PC-3 (cell line): ENCODE measurements at places on chromosomes 4 and X.

DNA sequence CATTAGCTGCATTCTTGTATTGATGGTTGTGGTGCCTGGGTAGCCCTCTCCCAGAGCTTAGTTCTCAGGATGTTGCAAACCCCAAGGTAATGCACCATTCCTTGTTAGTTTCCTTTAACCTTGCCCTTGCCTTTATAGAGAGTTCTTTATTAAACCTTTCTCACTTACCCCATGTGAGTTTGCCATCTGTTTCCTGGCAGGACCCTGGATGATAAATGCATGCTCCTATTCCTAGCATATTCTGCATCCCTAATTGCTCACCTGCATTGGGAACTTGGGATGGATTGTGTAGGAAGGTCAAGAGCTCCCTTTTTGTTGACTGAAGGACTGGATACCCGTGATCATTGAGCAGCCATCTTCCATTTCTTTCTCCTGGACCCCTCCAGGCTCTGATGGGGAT is 59.9 kb upstream of the AP1S2 start:
- no peaks in the 10 kb centered on the region for H3K36me3 ChIP-seq
- no peak overlapping the region for H3K4me3 ChIP-seq
- H3K4me1 ChIP-seq = no peaks in the 10 kb centered on the region
- H3K27me3 ChIP-seq = no peaks in the 10 kb centered on the region

DNA sequence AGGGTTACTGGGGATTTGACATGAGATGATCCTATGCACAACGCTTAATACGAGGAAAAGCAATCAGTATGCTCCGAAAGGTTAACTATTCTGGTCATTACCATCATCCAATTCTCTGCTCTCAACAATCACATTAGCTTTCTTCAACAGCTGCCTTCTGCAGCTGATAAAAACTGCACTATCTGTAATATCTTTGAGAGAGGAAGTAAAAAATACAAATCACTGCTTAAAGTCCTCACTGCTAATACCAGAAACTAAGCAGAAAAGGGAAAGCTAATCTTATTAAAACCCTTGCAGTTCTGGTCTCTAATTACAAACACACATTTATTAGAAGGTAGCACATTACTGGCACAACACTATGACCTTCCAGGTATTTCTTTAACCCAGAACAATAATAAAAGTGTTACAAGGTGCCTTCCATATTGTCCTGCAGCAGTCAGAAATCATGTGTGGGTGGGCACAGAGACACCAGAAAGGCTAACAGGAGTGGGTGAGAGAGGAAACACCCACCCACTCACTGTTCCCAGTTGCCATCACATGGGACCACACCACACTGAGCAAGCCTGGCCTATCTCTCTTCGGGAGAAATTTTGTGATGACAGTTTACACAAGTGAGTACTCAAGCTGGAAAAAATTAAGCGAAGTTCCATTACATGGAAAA is 71.0 kb downstream of the RELL1 start:
- no peaks in the 10 kb centered on the region for H3K4me1 ChIP-seq
- no peak overlapping the region for H3K27ac ChIP-seq
- no peaks in the 10 kb centered on the region for H3K27me3 ChIP-seq
- no peaks in the 10 kb centered on the region for H3K36me3 ChIP-seq

- no peaks in the 10 kb centered on the region for H3K36me3 ChIP-seq
- no peaks in the 10 kb centered on the region for H3K27me3 ChIP-seq
- peaks cover 83% of the 10 kb centered on the region for H3K4me1 ChIP-seq
- DNase-seq = peak; percentile 33
Observed at GRCh38 chr4:38670939-38671591, 7.1 kb downstream of the KLF3 start.

DNA sequence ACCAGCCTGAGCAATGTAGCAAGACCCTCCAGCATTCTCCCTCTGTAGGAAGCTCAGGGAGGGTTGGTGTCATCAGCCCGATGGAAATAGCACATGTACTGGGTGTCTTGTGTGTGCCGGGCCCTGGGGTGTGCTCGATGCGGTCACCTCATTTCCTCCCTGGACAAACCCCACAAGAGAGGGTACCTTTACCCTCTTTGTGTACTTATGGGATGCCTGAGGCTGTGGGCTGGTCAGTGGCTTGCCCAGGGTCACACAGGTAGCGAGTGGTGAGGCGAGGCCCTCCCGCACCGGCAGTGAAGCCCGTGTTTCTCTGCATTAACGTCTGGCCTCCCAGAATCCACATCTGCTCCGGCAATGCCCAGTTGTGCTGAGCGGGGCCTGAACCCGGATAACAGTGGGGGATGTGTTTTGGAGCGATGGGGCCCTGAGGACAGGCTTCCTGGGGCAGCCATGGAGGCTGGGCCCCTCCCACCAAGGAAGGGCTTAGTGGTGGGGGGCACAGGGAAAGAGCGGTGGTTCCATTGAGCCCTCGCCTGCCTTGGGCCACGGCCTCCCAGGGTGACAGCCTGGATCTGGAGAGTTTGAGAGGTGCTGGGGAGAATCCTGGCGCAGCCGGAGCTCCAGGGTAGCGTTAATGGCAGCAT is 8.1 kb downstream of the PSAPL1 start:
- no peak overlapping the region for H3K4me3 ChIP-seq
- no peak for DNase-seq
- no peak overlapping the region for H3K27ac ChIP-seq
- H3K27me3 ChIP-seq = no peaks in the 10 kb centered on the region

GRCh38 chrX:17500145-17500579 is 125.2 kb downstream of the NHS start:
- peak; percentile 78 for DNase-seq
- peak overlapping the region; percentile 92 for H3K27ac ChIP-seq
- H3K4me1 ChIP-seq = peaks cover 43% of the 10 kb centered on the region
- H3K36me3 ChIP-seq = no peaks in the 10 kb centered on the region
- no peaks in the 10 kb centered on the region for H3K27me3 ChIP-seq

- H3K36me3 ChIP-seq = no peaks in the 10 kb centered on the region
- H3K4me1 ChIP-seq = no peaks in the 10 kb centered on the region
- no peak overlapping the region for H3K27ac ChIP-seq
- H3K4me3 ChIP-seq = no peak overlapping the region
- H3K27me3 ChIP-seq = no peaks in the 10 kb centered on the region
Observed at GRCh38 chrX:110847334-110847733, 51.7 kb upstream of the CHRDL1 start.

DNA sequence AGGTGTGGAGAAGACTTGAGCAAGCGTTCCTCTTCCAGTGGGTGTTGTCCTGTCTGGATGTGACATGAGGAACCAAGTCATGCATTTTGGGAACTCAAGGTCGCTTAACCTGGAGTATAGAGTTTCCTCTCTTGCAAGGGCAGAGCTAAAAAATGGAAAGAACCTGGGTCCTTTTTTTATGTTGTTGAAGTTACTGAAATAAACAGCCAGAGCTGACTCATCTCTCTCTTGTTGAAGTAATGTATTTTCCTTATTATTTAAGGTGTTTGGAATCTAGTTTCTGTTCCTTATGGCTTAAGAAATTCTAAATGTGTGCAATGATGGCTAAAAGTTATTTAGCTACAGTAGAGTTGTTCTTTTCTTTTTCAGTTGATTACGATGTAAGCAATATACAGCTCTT is 314.5 kb downstream of the CAMK2D start:
- H3K27ac ChIP-seq = peak overlapping the region; percentile 100
- no peak for DNase-seq
- H3K36me3 ChIP-seq = no peaks in the 10 kb centered on the region

GRCh38 chr4:7663075-7663541 is 228.4 kb upstream of the PSAPL1 start:
- no peak overlapping the region for H3K27ac ChIP-seq
- no peak for DNase-seq
- no peaks in the 10 kb centered on the region for H3K4me1 ChIP-seq
- no peak overlapping the region for H3K4me3 ChIP-seq

GRCh38 chr4:53490965-53491622 is 100.2 kb downstream of the LNX1 start:
- peaks cover 9% of the 10 kb centered on the region for H3K4me1 ChIP-seq
- no peak overlapping the region for H3K4me3 ChIP-seq
- no peaks in the 10 kb centered on the region for H3K27me3 ChIP-seq
- peak; percentile 87 for DNase-seq
- no peak overlapping the region for H3K27ac ChIP-seq
- no peaks in the 10 kb centered on the region for H3K36me3 ChIP-seq

- H3K27ac ChIP-seq = no peak overlapping the region
- H3K4me1 ChIP-seq = peaks cover 10% of the 10 kb centered on the region; the same call in 1 of the 2 replicates
- no peak overlapping the region for H3K4me3 ChIP-seq
- DNase-seq = no peak
- no peaks in the 10 kb centered on the region for H3K27me3 ChIP-seq
Observed at GRCh38 chr4:87970121-87970520, 5.4 kb upstream of the SPP1 start.

- peak overlapping the region; percentile 53 for H3K27ac ChIP-seq
- H3K4me3 ChIP-seq = peak overlapping the region; percentile 22; the same call in 1 of the 2 replicates
- peak; percentile 45 for DNase-seq
Observed at GRCh38 chr4:74006009-74006476, 7.6 kb upstream of the CXCL5 start.

DNA sequence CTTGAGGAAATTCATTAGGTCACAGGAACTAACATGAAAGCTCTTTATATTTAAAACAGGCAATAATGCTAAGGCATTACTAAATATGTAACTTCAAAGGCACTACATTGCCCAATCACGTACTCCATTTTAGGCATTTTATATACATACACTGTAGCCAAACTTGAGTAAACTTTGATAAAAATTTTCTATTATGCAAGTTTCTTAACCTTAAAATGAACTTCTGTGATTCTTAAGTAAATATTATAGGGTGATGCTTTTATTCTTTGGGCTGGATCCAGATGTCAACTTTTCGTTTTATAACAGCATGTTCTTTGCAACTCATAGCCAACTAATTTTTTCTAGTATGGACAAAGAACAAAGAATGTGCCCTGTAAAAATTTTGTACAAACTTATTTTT is 28.3 kb upstream of the MAP9 start:
- no peaks in the 10 kb centered on the region for H3K36me3 ChIP-seq
- H3K4me3 ChIP-seq = no peak overlapping the region
- peak; percentile 7 for DNase-seq
- no peak overlapping the region for H3K27ac ChIP-seq
- no peaks in the 10 kb centered on the region for H3K27me3 ChIP-seq
- peaks cover 7% of the 10 kb centered on the region for H3K4me1 ChIP-seq

GRCh38 chr4:34720571-34720970 is 1523.7 kb downstream of the ARAP2 start:
- H3K27me3 ChIP-seq = no peaks in the 10 kb centered on the region
- no peaks in the 10 kb centered on the region for H3K4me1 ChIP-seq
- H3K4me3 ChIP-seq = no peak overlapping the region
- H3K27ac ChIP-seq = no peak overlapping the region
- H3K36me3 ChIP-seq = no peaks in the 10 kb centered on the region

- peaks cover 15% of the 10 kb centered on the region; the same call in 1 of the 2 replicates for H3K27me3 ChIP-seq
- H3K27ac ChIP-seq = no peak overlapping the region
- no peaks in the 10 kb centered on the region for H3K4me1 ChIP-seq
- no peak for DNase-seq
- H3K4me3 ChIP-seq = no peak overlapping the region
Observed at GRCh38 chr4:1508161-1509160, 102.2 kb upstream of the NKX1-1 start.

- no peaks in the 10 kb centered on the region for H3K27me3 ChIP-seq
- no peak overlapping the region for H3K27ac ChIP-seq
- no peak overlapping the region for H3K4me3 ChIP-seq
- peak; percentile 56 for DNase-seq
Observed at GRCh38 chr4:100461807-100462605, 55.8 kb downstream of the EMCN start.

- no peak for DNase-seq
- no peaks in the 10 kb centered on the region for H3K27me3 ChIP-seq
- peaks cover 2% of the 10 kb centered on the region for H3K4me1 ChIP-seq
- H3K4me3 ChIP-seq = no peak overlapping the region
- H3K27ac ChIP-seq = no peak overlapping the region
Observed at GRCh38 chr4:38055566-38055965, 95.4 kb downstream of the PTTG2 start.

DNA sequence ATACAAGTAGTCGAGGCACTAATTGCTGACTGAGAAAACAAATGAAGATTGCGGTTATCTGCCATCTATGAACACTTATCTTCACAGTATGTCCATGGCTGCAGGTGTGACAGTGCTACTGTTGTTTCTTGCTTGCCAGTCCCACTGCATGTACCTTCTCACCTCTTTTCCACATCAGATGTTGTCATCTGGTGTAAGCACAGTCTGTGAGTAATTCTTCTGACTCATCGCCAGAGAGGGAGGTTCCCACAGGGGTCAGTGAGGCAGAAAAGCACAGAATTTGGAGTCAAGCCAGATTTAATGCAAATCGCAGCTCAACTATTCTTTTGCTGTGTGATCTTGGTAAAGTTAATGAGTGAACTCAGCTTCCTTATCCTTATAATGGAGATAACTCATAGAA is 144.4 kb downstream of the GLRA2 start:
- H3K4me3 ChIP-seq = 0 out of 2 replicates have a peak overlapping the region, but pooled peaks have one; percentile 14
- peak; percentile 96 for DNase-seq
- no peaks in the 10 kb centered on the region for H3K36me3 ChIP-seq
- peaks cover 30% of the 10 kb centered on the region for H3K4me1 ChIP-seq

- peaks cover 30% of the 10 kb centered on the region for H3K4me1 ChIP-seq
- no peaks in the 10 kb centered on the region for H3K27me3 ChIP-seq
- H3K4me3 ChIP-seq = no peak overlapping the region
Observed at GRCh38 chr4:175540151-175540550, 271.9 kb downstream of the GPM6A start.

GRCh38 chr4:189443341-189443740 is 497.3 kb upstream of the FRG1 start:
- no peaks in the 10 kb centered on the region for H3K4me1 ChIP-seq
- no peak overlapping the region for H3K4me3 ChIP-seq
- H3K27me3 ChIP-seq = no peaks in the 10 kb centered on the region
- DNase-seq = no peak

GRCh38 chr4:95183656-95184408 is 364.9 kb downstream of the UNC5C start:
- H3K27me3 ChIP-seq = no peaks in the 10 kb centered on the region
- no peak overlapping the region for H3K27ac ChIP-seq
- H3K36me3 ChIP-seq = no peaks in the 10 kb centered on the region
- H3K4me1 ChIP-seq = no peaks in the 10 kb centered on the region
- no peak overlapping the region for H3K4me3 ChIP-seq

- DNase-seq = peak; percentile 60
- peaks cover 12% of the 10 kb centered on the region for H3K4me1 ChIP-seq
- no peaks in the 10 kb centered on the region for H3K36me3 ChIP-seq
- H3K27ac ChIP-seq = no peak overlapping the region
Observed at GRCh38 chr4:52984462-52984881, 122.4 kb downstream of the RASL11B start.
